GM04504 (cell line): ENCODE measurements at places on chromosomes 2 and 18.

DNA sequence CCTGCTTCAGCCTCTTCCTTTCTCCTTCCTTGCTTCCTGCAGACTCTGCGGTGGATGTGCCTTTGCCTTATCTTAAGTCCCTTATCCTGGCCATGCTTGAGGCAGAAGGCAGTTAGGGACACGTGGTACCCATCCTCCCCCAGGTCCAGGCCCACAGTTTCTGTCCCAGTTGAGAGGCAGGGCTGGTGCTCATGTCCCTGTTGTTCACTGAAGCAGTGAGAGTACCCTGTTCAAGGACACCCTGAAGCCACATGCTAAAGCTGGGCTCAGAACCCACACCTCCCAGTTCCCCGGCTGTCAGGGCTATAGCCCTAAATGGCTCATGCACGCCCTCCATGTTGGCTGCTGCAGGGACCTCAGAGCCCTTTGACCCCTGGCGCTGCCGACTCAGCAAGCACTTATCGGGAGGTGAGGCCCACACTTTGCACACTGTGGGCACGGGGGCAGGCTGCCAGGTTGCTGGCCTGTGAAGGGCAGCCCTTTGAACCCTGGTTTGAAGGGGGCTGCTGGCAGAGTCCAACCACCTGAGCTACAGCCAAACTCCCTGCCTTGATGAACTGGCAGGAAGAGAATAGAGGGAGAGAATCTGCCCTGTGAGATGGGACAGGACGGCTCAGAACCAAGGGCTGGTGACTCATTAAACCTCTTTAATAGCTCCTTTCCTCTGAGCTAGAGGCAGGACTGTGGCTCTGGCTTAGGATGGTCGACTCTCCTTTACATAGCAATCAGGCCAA lies 6.3 kb downstream of the KHK start:
- no peak for DNase-seq

- DNase-seq, result no peak
These were observed 8.6 kb downstream of the EPAS1 start for GRCh38 chr2:46305767-46306166.

- no peak for DNase-seq
These were observed 632 bp downstream of the AFTPH start for GRCh38 chr2:64524604-64525316.

DNA sequence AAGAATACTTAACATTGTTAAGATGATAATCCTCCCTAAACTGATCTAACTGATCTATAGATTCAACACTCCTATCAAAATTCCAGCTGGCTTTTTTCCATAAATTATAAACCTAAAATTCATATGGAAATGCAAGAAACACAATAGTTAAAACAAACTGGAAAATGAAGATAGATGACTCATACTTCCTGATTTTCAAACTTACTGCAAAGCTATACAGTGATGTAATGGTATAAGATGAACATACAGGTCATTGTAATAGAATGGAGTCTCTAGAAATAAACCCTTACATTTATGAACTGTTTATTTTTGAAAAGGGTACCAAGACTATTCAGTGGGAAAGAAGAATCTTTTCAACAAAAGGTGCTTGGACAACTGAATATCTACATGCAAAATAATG lies 32.3 kb downstream of the UBXN4 start:
- no peak for DNase-seq

DNA sequence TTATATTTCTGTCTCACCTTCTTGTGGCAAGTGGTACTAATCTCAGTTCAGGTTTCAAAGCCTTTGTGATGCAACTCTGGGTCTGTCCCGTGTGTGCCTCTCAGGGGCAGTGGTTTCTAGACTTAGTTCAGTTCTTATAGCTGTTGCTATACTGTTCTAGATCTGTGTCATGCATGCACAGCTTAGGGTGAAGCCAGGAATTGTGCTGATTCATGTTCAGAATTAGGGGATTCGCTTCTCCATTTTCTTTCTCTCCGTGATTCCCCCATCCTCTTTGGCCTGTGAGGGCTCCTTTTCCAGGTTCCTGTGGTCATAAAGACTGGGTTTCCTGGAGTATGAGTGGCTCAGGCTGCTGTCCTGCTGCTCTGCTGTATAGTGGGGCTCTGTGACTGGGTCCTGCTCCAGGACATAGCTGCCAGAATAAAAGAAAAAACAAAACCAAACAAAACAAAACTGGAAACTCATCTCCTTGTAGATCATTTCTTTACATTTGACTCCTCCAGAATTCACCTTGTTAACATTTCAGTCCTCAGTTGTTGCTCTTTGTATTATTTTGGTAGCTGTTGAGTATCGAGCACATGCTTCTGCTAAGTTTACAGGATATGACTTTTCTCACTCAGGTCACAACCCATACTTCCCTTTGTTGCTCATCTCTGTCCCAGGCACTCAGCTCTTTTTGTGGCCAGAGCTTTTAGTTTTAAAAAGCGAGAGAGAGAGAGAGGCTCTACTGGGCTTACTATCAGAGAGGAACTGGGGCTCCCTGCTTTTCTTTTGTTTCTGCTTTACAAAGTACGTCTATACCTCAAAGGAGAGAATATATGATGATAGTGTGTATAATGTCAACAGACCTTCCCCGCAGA lies 34.2 kb downstream of the CERS6 start:
- DNase-seq, result peak; percentile 16

GRCh38 chr2:14304326-14304725 lies 328.2 kb upstream of the LRATD1 start:
- no peak for DNase-seq

DNA sequence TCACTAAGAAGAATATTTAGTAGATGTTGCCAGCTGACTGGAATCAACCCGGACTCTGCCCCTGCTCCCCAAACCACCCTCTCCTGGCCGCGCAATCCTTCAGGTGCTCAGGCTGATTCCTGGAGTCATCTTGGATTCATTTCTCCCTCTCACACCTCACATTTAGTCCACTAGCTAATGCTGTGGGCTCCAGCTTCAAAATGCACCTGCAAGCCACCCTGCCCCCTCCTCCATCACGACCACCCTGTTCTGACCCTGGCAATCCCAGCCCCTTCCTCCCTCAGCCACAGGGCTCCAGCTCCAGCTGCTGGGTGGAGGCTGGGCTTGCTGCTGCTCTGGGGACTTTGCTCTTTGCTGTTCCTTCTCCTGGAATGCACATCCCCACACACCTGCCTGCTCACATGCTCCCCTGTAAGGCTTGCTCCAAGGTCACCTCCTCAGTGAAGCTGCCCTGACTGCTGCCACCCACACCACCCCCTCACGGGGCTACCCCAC lies 61.3 kb upstream of the SH3RF3 start:
- no peak for DNase-seq

DNA sequence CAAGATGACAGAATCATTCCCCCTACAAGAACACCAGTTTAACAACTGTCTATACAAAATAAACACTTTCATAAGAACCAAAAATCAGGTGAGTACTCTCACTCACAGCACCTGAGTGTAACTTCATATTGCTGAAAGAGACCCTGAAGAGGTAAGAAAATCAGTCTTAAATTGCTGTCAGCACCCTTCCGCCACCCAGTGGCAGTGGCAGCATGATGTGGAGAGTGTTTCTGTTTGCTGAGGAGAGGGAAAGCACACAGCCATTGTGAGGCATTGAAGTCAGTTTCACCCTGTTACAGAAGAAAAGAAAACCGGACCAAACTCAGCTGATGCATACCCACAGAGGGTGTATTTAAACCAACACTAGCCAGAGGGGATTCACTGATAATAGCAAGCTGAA lies 1240.8 kb upstream of the CRIM1 start:
- DNase-seq, result no peak

GRCh38 chr2:98509542-98510321 lies 65.1 kb downstream of the INPP4A start:
- no peak for DNase-seq

- DNase-seq, result no peak
These were observed 140.3 kb upstream of the DDX18 start for GRCh38 chr2:117674172-117674571.

DNA sequence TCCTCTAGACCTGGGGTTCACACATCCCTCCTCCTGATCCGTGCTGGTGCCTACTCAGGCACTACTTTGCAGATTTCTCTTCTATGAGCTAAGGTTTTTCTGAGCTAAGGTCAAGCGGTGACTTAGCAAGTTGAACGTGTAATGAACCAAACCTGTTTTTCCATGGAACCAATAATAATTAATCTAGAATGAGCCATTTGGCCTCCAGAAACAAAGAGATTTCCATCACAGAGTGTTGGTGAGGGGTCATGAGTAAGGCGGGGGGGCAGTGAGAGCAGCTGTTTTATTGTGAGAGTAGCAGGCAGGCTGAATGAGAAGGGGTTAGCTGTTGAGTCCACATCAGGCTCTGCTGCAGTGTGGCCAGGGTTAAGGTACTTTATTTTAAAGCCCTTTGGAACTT lies 112.0 kb upstream of the FOSL2 start:
- no peak for DNase-seq

- DNase-seq, result no peak
These were observed 18.5 kb downstream of the B3GNT7 start for GRCh38 chr2:231413921-231414476.

- no peak for DNase-seq
These were observed 91.3 kb downstream of the MEIS1 start for GRCh38 chr2:66526180-66526579.

DNA sequence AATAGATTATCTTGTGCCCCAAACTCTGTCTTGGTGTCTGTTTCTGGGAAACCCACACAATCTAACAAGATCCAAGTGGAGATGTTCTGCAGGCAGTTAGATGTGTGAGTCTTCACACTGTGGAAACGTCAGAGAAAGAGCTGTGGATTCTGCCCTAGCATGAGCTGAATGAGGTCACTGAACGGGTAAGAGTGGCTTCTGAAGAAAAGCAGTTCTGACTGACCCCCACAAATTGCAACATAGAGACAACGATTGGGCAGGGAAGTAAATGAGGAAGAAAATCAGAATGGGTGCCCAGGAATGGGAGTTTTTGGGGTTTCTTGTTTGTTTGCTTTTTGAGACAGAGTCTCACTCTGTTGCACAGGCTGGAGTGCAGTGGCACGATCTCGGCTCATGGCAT lies 12.9 kb upstream of the RPL37A start:
- no peak for DNase-seq

DNA sequence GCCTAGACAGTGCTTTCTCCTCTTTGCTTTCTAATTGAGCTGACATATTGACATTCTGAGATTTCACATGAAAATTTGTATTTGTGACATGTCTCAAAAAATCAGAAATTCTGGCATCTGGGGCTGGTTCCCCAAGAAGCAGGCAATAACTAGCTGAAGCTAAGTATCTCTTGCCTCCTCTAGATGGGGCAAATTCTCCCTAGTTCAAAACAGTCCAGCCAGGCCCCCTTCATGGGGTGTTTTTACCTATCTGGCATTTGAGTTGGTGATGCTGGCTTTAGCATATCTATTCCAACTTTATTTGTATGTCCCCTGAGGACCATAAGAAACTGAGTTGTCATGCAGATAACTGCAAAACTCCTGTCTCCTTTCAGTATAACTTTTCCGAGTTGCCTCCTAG lies 39.9 kb downstream of the ARHGAP15 start:
- no peak for DNase-seq

DNA sequence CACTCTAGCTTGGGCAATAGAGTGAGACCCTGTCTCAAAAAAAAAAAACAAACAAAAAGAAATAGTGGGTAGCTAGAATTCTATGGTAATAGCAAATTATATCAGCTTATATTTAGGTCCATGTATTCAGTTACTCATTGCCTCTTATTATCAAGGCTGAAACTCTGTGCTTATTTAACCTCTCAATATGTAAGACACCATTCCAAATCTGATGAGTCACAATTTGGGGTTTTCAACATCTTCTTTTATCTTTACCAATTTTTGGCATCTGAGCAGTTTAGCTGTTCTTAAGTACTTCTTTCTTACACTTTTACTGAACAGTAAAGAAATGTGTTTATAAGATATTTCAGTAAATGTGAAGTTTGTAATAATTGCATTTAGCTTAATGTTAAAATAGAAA lies 69.3 kb downstream of the TTC27 start:
- DNase-seq, result peak; percentile 38

DNA sequence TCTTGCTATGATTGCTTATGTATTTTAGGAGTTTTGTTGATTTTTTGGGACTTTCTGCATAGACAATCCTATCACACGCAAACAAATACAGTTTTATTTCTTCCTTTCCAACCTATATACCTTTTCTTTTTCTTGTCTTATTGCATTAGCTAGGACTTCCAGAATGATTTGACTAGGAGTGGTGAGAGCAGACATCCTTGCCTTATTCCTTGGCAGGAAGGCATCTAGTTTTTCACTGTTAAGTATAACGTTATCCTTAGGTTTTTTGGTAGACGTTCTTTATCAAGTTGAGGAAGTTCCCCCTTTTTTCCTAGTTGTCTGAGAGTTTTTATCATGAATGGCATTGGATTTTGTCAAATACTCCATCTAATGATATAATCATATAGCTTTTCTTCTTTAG lies 25.8 kb downstream of the EHBP1 start:
- DNase-seq, result no peak

- no peak for DNase-seq
These were observed 23.8 kb upstream of the TXNDC2 start for GRCh38 chr18:9861933-9862332.

GRCh38 chr2:30421604-30422443 lies 25.2 kb upstream of the LCLAT1 start:
- peak; percentile 78 for DNase-seq

GRCh38 chr2:224195925-224196571 lies 157.0 kb upstream of the SERPINE2 start:
- DNase-seq, result no peak

GRCh38 chr2:118856330-118856977 lies 9.0 kb upstream of the EN1 start:
- no peak for DNase-seq

DNA sequence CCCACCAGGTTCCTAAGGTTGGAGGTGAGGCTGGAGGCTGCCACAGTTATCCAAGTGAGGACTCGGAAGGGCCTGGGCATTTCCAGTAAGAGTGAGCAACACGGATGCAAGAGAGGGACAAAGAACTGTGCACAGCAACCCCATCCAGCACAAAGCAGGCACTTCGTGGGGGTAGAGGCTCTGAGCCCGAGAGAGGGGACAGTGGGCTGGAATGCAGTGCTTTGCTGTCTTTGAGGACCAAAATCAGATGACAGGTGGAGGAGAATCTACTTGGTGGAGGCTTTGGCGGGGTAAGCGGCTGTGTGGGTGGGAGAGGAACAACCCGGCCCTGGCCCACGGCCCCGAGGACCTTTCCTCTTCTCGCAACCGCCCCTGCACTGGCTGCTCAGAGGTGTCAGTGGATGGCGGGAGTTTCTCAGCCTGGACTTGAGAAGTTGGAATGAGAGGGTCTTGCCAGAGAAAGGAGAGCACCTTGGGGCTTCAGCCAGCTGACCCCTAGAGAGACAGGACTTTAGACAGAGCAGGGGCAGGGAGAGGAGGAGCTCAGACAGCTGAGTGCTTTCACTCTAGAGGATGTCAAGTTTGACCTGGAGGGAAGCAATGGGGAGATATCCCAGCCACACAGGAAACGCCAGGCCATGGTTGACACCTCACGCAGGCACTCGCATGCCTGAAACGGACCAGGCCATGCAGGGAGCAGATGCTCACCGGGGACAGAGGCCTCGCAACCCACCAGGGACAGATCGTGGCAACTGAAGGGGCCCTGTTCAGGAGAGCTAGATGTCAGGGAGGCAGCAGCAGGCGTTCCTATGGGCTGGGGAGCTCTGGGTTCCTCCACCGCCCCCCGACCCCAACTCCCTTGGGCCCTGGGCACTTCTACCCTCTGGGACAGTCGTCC lies 11.6 kb downstream of the RAMP1 start:
- DNase-seq, result no peak
